Activated naive CD8-positive, alpha-beta T cell treated with anti-CD3 and anti-CD28 coated beads, Interleukin-2, amount 50 U/mL, for 24 hours (primary cell): ENCODE measurements at places on chromosomes 1 and 21.
A peak's percentile ranks its signal among the peaks of the same experiment; 100 is the strongest.

DNA sequence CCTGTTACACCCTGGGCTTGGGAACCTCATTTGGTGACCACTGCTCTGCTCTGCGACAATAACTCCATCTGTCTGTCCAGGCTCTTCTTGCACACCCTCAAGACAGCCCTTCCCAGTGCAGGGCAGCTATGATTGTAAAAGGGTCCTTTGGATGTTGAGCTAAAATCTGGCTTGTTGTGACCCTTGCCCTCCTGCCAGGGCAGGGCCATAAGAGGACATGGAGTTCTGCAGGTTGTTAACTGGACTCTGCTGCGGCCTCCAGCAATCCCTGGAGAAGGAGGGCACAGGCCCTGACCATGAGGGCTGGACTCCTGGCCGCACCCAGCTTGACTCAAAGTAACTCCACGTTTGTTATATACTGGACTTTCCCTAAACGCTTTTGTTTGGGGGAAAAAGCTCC is 41.2 kb downstream of the DHCR24 start:
- no peak for DNase-seq

GRCh38 chr1:175080030-175080429 is 12.4 kb downstream of the TNN start:
- DNase-seq = no peak

DNA sequence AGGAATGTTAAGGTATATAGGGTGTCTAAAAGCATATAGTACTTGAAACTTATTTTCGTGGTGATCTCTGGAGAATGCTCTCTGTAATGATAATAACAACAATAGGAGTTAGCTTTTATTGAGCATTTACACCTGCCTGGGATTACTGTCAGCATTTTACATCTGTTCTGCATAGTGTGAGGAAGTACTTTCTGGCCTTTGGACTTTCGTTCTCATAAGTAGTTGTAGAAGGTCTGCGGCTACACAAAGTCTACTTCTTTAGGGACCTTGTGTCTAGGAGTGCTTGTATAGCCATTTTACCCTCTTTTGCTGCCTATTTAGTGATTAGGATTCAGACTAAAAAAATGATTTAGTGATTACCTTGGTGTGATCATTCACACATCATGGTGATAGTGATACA is 103.6 kb upstream of the GPR52 start:
- no peak for DNase-seq

GRCh38 chr21:9837946-9838737 is 683.2 kb upstream of the TPTE start:
- DNase-seq = no peak

DNA sequence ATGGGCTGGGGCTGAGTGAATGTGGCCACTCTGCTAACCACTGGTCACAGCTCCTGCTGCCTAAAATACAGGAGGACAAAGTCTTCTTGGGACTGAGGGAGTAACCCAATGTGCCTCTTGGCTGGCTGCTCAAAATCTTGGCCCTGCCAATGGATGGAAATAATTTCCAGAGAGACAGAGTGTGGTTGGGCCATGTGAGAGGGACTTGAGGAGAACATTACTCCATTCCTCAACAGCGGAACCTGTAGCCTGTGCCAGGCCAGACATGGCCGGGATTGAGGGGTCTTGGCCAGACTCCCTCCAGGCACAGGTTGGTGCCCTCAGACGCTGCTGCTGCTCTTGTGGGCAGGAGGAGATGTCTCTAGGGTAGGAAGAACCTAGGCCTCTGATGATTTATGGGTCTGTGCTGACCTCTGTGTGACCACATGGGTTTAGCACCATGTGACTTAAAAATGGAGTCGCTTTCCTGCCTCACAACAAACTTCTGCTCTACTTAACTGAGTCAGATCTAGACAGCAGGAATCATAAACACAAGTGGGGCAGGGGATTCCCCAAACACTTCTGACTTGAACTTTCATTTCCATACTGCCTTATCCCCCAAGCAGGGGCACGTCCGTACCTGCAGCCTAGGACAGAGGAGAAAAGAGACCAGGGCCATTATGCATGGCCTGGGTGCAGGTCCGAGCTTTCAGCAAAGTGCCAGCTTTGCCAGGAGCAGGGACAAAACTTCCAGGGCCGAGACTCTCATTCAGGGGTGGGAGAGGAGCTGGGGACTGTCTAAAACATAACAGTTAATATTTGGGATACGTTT is 79.2 kb downstream of the CD34 start:
- peak; percentile 52 for DNase-seq

- DNase-seq = no peak
Measured at GRCh38 chr1:233865902-233866301, 38.6 kb upstream of the SLC35F3 start.
